ENCODE measurements at places on chromosomes 4 and X.

DNA sequence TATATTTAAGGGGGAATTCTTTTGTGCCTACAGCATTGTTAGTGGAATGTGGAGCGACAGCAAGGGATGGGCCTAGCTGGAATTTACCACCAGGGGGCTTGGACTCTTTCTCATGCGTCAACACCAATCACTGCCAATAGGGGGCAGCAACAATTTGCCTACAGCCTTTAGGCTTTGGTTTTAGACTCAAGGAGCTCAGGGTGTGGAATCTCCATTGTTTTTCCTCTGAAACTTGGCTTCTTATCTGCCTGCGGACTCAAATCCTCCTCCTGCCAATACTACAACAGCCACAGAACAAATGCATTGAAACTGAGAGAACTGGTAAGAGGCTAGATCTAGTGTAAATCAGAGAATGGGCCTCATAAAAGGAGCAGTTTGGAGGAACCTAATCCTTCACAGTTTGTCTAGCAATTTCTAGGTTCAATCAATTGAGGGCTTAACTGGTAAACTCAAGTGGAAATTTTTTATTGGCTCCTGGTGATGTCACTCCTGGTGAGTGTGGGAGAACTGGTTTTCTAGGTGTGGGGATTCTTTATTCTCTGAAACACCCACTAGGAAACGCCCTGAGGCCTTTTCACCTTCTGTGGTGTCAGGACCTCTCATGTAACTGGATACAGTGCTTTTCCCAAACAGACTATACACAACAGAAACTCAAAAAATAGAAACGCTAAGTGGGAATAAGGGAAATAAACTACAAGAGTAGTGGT, 27.9 kb upstream of the TMSB4X start:
- peak; percentile 85 for DNase-seq

DNA sequence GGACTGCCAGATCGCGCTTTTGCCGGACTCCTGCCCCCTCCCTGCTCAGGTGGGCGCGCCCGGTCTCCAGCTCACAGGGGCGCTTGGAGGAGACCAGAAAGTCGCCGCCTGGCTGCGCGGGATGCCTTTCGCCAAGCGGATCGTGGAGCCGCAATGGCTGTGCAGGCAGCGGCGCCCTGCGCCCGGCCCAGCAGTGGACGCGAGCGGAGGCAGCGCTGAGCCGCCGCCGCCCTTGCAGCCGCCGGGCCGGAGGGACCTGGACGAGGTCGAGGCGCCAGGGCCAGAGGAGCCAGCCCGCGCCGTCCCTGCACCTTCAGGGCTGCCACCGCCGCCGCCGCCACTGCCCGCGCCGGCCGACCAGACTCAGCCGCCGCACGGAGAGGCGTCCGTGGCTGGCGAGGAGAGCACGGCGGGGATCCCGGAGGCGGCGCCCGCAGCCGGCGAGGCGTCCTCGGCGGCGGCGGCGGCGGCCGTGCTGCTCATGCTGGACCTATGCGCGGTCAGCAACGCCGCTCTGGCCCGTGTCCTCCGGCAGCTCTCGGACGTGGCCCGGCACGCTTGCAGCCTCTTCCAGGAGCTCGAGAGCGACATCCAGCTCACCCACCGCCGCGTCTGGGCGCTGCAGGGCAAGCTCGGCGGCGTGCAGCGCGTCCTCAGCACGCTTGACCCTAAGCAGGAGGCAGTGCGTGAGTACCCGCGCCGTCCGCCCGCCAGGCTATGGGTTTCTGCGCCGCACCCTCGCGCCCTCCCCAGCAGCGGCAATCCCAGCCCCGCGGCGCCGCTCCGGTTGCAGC, 834 bp downstream of the NHS start:
- DNase-seq: peak; percentile 9

- DNase-seq: no peak
Measured at GRCh38 chr4:12724510-12724909, 759.6 kb downstream of the RAB28 start.

- DNase-seq: peak; percentile 36
Measured at GRCh38 chrX:53280331-53281320, 758 bp downstream of the IQSEC2 start.

DNA sequence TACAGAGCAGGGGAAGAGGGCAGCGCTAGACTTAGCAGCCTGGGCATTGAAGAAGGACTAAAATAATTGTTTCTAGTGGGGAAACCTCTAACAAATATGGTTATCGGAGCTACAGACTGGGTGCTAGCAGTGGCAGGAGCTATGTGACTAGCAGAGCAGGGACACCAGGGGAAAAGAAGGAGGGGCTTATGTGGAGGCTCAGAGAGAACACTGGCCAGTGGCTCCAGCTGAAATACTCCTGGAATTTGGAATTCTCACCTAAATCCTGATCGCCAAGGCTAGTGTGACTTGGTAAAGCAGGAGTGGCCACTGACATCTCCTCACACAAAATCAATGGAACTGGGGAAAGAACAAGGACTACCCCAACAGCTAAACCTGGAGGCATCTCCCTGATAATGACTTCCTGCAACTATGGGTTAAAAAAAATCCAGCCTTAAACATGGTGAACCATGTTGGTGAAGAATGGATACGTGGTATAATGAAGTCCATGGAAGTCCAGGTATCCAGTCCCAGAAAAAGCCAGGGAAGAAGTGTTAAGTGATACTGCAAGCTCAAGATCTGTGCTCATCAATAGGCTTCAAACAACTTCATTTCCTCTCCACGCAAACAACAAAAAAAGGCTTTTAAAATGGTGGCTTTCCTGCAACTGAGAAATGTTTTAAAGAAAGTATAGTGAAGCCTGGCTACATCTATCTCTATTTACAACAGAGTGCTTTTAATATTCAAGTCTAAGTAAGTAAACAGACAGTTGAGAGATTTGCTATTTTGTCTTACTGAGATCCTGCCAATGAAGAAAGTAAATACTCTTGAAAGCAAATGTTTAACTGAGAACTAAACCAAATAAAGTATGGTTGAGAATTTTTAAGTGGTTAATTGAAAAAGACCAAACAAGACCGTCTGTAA, 1.8 kb downstream of the TAPT1 start:
- no peak for DNase-seq

GRCh38 chr4:41921476-41921875, 13.8 kb upstream of the TMEM33 start:
- no peak for DNase-seq

- no peak for DNase-seq
Measured at GRCh38 chr4:72077346-72077745, 45.5 kb downstream of the NPFFR2 start.

DNA sequence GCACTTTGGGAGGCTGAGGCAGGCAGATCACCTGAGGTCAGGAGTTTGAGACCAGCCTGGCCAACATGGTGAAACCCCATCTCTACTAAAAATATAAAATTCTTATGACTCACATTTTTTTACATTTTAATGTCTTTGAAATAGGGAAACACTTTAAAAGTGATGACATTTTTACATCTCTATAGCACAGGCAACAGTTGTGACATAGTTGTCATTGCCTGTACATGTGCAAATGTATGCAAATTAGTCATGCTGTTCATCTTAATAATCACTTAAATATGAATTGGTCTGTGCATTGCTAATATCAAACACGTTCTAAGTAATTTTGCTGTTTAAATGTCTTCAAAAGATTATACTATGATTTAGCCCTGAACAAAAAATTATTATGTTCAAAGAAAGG, 41.7 kb downstream of the ZGRF1 start:
- no peak for DNase-seq

DNA sequence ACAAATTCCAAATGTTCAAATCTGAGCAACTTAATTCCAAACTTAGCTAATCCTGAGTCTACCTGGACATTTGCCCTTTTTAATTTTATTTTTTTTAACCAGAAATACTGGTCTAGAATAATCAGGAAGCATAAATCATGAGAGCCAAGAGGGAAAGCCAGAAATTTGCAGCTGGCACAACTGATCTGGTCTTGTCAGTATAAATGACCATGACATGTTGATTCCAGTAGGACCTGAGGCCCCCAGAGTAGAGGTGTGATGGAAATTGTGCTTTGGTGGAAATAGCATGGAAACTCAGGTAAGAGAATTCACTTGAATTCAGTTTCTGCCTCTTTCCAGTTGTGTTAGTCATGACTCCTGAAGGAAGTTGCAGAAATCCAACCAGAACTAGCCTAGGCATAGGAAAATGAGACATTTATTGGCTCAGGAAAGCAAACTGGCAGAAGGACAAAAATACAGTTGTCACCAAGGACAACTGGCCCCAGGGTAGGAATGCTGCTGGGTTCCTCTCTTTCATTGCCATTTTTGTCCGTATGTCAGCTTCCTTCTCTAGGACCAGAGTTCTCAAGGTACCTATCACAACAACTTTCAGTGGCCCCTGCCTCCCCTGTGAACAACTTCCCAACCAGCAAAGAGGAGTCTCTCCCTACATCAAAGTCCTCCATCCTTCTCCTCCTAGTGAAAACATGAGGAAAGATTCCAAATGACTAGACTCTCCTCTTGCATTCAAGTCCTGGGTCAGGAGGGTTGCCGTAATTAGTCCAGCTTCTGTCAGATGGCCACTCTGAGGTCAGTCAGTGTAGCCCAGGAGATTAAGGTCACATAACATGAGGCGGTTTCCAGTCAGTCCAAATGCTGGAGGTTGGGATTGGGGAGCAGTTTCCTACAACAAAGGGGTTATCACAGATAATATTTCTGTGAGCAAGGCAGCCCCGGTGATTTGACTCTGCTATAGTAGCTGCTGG, 29.3 kb upstream of the MYOZ2 start:
- no peak for DNase-seq

GRCh38 chrX:121903961-121904360, 856.6 kb downstream of the GLUD2 start:
- DNase-seq: no peak

DNA sequence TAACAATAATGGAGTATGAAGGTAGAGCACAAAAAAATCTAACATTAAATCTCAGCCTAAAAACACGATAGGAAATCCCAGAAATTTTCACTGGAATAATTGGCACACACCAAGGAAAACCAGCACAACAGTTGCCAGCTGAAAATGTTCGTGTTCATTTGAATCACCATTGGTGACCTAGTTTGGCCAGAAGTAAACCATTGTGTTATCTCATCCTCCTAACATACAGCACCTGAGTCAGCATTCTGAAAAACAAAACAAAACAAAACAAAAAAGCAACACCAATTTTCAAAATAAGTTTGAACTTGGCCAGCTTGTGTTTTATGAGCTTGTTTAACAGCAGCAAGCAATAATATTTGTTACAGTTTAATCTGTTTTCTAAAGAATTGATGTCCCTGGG, 41.1 kb downstream of the UCHL1 start:
- no peak for DNase-seq

DNA sequence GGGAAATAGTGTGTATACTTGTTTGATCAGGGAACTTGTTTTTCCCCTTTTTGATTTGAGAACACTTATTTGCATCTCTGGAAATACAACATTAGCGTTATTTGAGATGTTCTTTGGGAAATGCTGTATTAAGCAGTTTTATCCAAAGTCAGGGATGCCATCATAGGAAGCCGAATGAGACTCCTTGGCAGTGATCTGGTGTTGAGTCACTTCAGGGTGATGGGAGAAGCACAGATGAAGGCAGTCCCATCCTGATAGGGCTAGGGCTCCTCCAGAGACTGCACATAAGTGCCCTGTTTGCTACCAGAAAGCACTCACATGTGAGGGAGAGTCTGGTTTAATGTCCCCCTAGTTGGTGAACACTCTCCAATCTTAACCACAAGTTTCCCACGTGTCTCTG, 62.3 kb downstream of the IL1RAPL1 start:
- no peak for DNase-seq

DNA sequence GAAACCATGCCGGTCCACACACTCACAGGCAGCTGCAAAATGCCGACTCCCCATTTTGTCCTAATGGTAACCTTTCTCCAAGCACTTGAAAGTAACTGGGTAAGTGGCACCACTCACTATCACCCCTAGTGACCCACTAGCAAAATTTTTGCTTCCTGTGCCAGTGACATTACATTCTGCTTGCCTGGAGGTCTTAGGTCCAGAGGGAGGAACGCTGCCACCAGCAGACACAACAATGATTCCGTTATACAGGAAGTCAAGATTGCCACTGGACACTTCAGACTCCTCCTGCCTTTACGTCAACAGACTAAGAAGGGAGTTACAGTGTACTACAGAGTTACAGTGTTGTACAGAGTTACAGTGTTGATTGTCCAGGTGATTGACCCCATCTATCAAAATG, 11.8 kb upstream of the TMEM192 start:
- no peak for DNase-seq

DNA sequence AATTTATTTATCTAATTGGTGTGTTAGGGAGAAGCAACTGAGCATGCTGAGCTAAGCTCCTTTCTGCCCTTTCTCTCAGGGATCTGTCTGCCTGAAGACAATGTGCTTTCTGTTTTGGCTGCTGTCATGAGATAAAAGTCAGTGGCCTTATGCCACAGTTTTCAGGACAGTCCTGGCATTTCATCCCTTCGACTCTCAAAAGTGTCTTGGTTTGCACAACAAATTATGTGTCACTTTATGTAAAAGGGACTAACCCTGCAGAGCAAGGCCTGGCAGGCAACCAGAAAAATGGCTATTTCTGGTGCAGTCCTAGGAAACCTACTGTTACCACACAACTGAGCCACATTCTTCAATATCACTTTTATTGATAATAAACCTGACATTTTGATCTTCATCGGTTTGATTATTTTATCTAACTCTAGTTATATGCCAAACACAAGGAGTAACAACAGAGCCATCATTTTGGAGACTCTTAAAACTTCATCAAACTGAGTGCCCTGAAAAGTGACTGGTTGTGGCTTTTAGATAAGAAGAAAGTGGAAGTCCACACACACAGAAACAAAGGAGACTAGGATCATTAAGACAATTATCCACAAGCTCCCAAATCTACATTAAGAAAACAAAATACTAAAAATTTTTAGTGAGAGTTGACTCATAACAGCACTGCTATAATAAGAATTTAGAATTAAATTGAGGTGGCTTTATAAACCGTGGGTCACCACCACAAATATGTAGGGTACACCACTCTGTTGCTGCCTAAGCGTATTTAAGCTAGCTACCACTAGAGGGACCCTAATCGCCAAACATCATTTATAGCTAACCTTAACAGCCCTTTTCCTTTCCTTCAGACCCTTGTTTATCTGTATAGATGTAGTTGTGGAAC, 95.9 kb upstream of the PTPN13 start:
- DNase-seq: peak; percentile 70

DNA sequence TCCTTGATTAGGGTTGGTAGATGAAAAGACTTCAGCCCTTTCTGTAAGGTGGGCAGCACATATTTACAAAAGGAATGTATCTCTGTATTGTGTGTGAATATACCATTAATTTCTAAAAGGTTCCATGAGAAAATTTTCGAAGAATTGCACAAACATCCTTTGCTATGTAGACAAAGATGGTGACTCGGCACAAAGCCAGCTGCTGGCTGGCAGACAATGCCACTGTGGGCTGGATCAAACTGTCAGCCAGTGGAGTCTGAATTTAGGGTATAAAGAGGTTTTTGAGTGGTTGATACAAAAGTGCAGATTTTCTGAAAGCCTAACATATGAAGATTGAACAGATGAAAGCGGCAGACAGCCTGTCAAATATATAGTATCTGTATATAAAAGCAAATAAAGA, 5.6 kb upstream of the TXK start:
- DNase-seq: no peak

- peak; percentile 44 for DNase-seq
Measured at GRCh38 chr4:4763822-4764557, 95.5 kb upstream of the MSX1 start.

DNA sequence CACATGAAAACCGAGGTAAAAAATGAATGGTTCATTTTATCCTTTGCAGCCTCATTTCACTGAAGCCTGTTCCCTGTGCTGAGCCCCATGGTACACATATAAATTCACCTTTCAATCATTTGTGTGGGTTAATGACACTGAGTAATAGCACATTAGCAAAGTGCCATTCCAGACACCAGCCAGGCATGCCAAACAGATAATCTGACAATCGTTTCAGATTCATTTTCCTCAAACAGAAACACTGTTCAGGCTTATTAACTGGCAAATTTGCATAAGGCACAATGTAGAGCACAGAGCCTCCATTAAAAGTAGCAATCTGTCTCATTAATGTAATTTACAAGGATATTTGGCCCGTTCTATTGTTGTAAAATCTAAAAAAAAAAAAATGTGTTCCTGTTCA, 76.2 kb downstream of the UNC5C start:
- no peak for DNase-seq

All from astrocyte of the spinal cord (primary cell).